HFFc6 (cell line): ENCODE measurements at places on chromosomes 11 and 22. TPM values are rescaled to one million over a fixed set of nuclear protein-coding genes. Genes with fewer than 3 reads are reported as not detected.

DNA sequence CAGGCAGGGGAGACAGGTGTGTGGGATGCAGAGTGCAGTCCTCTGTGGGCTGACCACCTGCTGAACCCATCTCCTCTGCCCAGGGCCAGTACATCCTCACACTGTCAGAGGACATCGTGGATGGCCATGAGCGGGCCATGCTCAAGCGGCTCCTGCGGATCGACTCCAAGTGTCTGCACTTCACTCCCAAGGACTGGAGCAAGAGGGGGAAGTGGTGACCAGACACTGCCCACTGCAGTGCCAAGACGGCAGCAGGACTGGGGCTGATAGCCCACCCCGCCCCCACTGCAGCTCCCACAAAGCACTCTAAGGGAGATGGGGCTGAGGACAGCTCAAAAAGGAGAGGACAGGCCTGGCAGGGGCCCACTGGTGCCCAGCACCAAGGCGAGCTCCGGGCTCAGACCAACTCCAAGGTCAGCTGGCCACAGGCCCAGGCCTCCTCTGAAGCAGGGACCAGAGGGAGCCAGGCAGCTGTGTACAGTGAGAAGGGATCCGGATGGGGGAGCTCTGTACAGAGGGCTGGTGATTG, 1.6 kb downstream of the RNASEH2C start:
- peak; percentile 11 for DNase-seq

- DNase-seq = no peak
Measured at GRCh38 chr22:48198489-48199459, 1436.3 kb downstream of the TBC1D22A start.

- DNase-seq = no peak
Measured at GRCh38 chr22:28706845-28707244, 27.2 kb upstream of the TTC28 start.

DNA sequence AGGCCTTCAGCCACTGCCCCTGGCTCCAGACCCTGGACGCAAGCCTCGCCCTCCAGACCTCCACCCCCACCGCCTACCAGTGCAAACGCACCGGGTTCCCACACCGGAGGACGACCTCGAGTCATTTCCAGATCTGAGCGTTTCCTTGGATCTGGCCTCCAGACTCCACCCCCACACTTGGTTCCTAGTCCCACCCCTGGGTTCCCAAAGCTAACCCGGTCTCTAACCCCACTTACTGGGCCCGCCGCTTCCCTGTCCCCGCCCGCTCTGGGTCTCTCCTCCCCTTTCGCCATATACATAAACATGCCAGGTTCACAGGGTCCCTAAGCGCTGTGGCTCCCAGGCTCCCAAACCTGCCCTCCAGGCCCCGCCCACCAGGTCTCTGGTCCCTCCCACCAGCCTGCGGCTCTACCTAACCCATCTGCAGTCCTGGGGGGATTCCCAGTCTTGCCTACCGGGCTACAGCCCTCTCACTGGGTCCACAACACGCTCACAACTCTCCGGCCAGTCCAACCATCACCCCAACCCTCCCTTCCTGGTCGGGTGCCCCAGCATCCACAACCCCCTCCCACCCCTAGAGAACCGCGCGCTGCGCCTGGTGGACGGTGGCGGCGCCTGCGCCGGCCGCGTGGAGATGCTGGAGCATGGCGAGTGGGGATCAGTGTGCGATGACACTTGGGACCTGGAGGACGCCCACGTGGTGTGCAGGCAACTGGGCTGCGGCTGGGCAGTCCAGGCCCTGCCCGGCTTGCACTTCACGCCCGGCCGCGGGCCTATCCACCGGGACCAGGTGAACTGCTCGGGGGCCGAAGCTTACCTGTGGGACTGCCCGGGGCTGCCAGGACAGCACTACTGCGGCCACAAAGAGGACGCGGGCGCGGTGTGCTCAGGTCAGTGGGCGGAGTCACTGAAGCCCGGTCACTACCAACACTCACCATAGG, 36.7 kb downstream of the CD6 start:
- DNase-seq = no peak

GRCh38 chr11:82775736-82776346, 42.2 kb upstream of the FAM181B start:
- DNase-seq = peak; percentile 21

DNA sequence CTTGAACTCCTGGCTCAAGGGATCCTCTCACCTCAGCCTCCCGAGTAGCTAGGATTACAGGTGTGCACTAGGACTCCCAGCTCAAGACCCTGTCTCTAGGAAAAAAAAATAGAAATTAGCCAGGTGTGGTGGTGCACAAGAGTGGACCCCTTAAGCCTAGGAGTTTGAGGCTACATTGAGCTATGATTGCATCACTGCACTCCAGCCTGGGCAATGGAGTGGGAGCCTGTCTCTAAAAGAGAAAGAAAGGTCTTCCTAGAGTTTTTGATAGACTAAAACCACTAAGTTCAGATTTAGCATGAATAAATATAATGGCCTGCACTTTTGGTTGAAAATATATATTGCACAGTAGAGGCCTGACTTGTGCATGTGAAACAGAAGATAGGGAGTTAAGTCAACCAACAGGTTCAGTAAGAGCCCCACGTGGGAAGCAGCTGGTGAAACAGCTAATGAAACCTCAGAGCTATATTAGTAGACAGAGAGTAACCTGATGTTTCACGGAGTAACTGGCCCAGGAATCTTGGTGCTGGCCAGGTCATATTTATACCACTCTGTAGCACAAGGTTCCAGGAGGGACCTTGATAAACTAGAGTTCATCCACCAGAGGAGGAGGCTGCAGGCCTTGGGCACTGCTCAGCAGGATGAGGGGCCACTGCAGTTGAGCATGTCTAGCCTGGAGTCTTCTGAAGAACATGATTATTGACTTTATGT, 4.6 kb upstream of the MICAL3 start:
- no peak for DNase-seq

- DNase-seq = no peak
Measured at GRCh38 chr22:46390652-46391301, 55.3 kb downstream of the TRMU start.

DNA sequence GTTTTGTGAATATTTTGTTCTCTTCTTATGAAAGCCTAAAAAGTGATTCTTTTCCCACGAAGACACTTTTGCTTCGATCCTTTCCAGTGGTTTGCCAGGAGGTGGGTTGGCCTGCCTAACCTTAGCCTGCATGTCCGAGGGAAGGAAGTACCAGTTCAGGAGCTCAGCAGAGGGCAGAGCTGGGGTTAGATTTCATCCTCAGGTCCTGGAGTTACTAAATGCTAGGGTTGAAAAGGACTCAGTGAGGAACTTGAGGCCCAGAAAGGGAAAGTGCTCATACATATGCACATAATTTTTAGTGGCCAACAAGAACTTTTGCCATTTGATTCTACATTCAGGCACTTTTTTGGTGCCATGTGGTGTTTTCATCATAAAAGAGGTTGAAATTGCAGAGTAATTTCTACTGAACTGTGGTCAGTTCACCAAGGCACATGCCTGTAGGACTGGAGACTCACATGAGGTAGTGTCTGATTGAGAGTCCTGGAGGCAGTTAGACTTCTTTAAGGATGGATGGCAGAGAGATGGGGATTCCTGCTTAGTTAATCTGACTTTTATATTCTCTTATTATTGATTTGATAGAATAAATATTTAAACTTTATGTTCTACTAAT, 36.7 kb downstream of the NCAM1 start:
- DNase-seq = no peak

DNA sequence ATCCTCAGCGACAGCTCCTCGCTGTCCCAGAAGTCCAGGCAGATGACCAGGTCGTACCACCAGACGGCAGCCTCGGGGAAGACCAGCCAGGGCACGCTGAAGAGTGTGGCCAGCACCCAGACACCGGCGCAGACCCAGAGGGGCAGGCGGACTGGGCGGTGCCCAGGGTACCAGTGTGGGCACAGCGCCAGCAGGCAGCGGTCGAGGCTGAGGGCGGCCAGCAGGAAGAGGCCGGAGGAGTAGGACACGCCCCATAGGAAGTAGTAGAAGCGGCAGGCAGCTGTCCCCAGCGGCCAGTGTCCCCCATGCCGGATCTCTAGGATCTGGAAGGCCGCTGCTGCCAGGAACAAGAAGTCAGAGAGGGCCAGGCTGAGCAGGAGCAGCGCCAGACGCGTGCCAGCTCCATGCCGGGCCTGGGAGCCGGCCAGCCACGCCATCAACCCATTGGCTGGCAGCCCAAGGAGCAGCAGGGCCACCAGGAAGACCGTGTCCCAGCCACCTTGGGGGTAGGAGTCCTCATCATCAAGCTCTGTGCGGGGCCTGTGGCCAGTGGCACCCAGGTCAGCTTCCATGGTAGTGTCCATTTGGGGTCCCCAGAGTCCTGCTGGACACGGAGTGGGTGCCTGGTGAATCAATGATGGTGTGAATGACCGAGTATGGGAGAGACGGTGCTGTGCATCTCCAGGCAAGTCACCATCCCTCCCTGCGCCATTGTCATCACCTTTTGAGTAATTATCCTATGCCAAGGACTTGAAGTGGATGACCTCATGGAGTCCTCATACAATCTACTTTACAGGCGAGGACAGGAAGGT, at the start of gene GPR152:
TSS of gene GPR152 (minus strand) at position 589 of the 812 bp plus-strand sequence. CDS start at position 584, 5 bp downstream.
- no peak for DNase-seq

DNA sequence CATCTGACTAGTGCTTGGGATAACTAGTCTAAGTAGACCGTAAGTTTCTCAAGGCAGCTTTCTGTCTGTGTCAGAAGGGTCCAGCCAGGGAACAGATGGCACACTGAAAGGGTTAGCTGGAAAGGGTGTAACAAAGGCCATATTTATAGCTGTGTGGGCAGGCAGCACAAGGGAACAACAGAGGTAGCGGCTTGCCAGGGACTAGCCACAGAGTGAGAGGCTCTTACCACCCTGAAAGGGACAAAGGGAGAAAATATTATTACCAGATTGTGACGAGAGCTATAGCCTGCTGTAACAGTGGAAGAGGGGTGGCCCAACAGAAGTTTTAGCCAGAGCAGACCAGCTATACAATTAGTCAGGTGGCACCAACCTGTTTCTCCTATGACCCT, 129.4 kb downstream of the CCDC34 start:
- DNase-seq = no peak

- DNase-seq = no peak
Measured at GRCh38 chr11:116388146-116388545, 384.6 kb downstream of the BUD13 start.

GRCh38 chr22:36790648-36791047, 14.7 kb upstream of the IFT27 start:
- no peak for DNase-seq

- DNase-seq = peak; percentile 83
Measured at GRCh38 chr11:111441443-111441842, 62.4 kb upstream of the POU2AF1 start.

DNA sequence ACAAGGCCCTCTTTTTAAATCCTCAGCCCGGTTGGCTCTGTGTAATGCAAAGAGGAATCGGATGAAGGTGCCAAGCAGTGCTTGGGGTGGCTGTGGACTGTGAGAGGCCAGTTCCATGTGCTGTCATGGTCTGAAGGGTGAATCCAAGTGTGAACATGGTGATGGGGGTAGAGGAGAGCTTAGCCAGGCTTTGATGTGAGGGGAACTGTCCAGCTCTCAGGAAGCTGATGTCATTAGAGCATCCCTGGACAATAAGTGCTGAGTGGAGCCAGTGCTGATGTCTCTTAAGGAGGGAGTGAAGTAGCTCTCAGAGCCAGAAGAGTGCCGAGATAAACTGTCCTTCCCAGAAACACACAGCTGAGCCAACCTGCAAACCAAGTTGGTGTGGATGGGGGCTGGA, 53.6 kb downstream of the NAV2 start:
- DNase-seq = peak; percentile 16

- DNase-seq = peak; percentile 53
Measured at GRCh38 chr11:118921929-118922744, 3.6 kb downstream of the BCL9L start.

DNA sequence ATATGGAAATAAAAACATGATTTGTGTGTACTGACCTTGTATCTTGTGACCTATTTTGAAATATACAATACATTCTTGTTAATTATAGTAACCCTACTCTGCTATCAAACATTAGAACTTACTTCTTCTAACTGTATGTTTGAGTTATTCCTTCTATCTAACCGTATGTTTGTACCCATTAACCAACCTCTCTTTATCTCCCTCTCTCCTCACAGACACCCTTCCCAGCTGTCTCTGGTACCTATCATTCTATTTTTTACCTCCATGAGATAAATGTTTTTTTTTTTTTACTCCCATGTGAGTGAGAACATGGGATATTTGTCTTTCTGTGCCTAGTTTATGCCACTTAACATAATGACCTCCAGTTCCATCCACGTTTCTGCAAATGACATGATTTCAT, 128.7 kb downstream of the DDX10 start:
- DNase-seq = no peak

RAG2 gene
- not detected in 3 replicates for total RNA-seq

CADM1 gene
- not detected in 3 replicates for total RNA-seq

FGF19 gene
- not detected in 3 replicates for total RNA-seq

LMNTD2 gene
- total RNA-seq = 0.83 to 2.3 TPM (median 1.2 TPM) in 3 replicates

APOA5 gene
- not detected in 3 replicates for total RNA-seq

SLC22A12 gene
- total RNA-seq = not detected in 3 replicates

ADORA2A gene
- 1.4 to 2.9 TPM (median 2.0 TPM) in 3 replicates for total RNA-seq

TMPRSS5 gene
- not detected in 3 replicates for total RNA-seq

RTN4R gene
- total RNA-seq = 0.36 to 0.45 TPM (median 0.43 TPM) in 3 replicates

CASP12 gene
- total RNA-seq = not detected in 2 replicates
